ENCODE measurements at places on chromosomes 6 and 20.

DNA sequence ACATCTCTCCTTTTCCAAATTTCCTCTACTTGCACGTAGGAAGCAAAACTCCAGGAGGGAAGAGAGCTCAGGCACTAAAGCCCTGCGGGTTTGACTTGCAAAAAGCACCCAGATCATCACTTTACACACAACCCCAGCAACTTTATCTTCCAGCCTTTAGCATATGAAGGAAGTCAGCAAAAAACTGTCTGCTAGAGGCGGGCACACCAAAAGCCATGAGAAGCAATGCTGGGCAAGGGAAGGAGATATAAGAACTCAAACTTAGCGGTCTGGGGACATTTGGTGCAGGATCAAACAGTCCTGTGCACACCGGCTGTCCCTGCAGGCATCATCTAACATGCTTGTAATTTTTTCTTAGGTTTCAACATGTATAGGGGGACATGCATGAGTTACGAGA, 113.3 kb downstream of the JPH2 start:
- no peak for DNase-seq

GRCh38 chr6:12148317-12148801, 136.2 kb downstream of the HIVEP1 start:
- DNase-seq = peak; percentile 27

- no peak for DNase-seq
Measured at GRCh38 chr6:134609716-134610261, 291.9 kb upstream of the SGK1 start.

DNA sequence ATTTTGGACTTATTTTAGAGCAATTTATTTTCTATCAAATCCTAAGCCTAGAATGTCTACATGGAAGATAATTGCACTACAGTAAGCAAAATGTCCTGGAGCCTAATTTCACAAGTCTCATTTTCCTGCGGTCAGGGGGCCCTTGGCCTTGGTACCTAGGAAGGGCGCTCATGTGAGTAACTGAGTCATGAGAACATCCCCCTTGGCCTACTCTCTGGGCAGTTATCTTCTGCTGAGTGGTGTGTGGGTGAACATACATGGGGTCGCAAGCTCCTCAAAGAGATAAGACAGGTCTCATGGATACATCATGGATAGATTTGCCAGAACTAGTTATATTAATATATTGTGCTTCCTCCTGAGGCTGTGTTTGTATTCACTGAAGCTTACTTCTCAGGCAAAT, 211.2 kb upstream of the MARCKS start:
- DNase-seq = no peak

- no peak for DNase-seq
Measured at GRCh38 chr6:25987845-25988244, 25.2 kb downstream of the TRIM38 start.

DNA sequence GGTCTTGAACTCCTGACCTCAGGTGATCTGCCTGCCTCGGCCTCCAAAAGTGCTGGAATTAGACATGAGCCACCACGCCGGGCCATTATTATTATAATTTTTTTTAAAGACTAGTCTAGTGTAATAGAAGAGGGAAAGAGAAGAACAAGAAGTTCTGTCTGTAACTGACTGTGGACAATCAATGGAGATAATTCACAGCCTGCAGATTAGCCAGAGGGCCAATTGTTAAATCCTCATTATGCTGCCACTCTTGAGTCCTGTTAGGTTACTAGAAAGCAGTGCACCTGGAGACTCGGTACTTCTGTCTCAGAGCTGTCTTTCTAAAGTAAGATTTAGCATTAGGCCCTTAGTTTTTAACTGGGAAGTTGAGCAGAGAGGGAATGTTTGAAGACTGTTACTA, 37.5 kb downstream of the CARMIL1 start:
- no peak for DNase-seq

- DNase-seq = no peak
Measured at GRCh38 chr6:113642714-113643406, 214.3 kb upstream of the MARCKS start.

GRCh38 chr6:146087386-146087785, 58.5 kb downstream of the GRM1 start:
- no peak for DNase-seq

GRCh38 chr6:149026530-149026942, 279.7 kb downstream of the UST start:
- peak; percentile 33 for DNase-seq

- DNase-seq = no peak
Measured at GRCh38 chr6:144343701-144344428, 58.7 kb downstream of the UTRN start.

DNA sequence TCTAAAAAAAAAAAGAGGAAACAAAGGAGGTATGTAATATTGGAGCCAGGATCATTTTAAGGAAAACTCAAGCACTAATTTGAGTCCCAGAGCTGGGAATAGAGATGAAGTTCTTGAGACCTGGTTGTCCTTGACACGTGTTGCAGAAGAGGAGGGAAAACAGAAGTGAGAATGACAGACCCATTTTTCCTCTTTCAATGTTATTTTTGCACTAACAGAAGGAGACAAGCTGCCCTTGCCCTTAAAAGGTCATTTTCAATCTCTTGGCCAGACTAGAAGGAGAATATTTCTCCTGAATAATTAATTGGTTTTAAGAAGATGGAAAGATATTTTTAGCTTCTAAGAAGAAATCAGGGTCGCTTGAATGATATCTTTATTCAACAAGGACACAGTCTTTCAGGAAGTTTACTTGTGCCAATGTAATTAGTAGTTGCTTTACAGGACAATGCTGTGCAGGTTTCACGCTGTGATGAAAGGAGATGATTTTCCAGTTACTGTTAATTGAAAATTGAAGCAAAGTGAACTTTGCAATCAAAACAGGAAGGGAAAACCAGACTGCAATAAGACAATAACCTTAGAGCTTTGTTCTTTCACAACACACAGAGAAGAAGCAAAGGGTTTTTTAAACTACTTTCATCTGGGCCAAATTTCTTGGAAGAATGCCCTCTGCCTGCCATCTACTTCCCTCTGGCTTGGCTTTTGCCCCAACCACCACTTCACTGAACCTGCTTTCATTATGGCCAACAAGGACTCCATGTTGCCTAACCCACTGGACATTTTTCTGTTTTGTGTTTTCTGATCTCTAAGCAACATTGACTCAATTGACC, 107.8 kb upstream of the SHLD1 start:
- DNase-seq = no peak

DNA sequence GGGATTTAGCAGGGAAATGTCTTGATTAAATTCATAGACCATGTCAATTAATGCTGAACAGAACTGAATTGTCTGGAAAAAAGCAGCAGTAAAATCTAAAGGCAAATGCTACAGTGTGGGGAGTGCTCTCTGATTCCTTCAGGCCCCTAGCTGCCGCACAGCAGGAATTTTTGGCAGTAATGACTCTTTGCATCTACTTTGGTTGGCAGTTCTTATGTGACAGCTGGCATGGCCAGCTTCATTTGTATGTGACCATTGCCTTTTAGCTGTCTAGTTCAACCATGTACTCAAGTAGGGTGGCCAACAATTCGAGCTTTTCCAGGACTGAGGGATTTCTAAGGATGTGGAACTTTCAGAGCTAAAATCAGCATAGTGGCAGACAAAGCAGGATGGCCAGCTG, 499.1 kb upstream of the MAN1A1 start:
- DNase-seq = no peak

DNA sequence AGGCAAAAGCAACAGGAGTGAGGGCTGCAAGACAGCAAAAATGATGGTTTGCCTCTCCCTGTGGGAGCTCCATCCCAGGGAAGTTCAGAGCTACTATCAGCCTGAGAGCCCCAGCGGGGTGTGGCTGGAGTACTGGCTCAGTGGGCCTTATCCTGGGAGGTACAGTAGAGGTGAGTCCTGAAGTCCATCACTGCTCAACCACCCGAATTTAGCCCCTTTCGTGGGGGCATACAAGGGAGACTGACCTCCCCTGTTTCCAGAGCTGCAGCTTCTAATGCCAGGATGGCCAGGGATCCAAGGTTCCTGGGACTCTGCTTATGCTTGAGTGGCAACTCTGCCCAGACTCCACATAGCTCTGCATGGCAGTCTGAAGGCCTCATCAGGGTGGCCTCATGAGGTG, 617.8 kb downstream of the MMUT start:
- DNase-seq = no peak

DNA sequence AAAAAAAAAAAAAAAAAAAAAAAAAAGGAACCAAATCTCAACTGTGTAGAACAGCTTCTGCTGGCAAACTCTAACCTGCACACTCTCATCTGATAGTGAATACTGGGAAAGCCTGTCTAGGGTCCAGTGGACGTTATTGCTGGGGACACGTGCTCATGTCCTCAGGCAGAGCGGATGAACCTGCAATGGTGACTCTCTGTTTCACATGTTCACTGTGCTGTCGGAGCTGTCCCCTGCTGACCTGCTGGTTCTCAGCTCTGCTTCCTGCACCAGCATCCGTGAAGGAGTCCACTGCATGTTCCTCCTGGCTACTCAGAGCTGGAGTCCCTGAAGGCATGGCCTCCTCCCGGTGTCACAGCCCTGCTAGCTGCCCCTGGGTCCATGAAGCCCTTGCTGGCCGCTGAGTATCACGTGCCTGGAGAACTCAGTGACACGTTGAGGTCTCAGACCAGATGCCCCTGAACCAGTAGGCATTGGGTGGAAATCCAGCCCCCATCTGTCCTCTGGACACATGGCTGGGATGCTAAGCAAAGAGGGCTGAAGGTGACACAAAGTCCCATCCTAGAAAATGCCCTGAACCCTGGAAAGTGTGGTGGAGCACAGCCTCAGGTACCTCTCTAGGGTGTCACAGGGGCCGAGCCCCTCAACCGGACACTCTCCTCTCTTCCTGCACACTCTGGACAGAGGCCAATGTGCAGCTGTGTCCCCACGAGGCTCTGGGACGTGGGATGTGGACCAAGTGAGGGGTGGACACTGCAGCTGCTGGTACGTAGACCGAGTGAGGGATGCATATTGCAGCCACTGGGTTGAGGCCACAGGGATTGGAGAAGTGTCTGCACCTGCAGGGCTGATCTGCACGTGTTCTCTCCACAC, 54.9 kb upstream of the FRMD1 start:
- DNase-seq = no peak

DNA sequence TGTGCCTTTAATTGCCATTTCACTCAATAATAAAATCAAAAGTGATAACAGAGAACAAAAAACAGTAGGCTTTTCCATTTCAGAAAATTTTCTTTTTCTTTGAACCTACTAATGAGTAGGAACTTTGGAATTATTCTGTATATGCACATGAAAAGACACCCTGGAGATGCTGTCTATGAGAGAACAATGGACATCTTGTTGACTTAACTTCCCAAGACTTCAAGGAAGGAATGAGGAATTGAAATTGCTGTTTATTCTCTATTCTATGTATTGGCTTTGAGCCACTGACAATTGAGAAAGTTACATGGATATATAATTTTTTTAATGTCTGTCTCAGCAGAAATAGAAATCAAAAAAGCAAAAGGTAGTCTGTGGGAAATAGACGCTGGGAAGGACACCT, 98.6 kb upstream of the PCSK2 start:
- no peak for DNase-seq

- DNase-seq = no peak
Measured at GRCh38 chr6:134207421-134207820, 110.5 kb downstream of the SGK1 start.

DNA sequence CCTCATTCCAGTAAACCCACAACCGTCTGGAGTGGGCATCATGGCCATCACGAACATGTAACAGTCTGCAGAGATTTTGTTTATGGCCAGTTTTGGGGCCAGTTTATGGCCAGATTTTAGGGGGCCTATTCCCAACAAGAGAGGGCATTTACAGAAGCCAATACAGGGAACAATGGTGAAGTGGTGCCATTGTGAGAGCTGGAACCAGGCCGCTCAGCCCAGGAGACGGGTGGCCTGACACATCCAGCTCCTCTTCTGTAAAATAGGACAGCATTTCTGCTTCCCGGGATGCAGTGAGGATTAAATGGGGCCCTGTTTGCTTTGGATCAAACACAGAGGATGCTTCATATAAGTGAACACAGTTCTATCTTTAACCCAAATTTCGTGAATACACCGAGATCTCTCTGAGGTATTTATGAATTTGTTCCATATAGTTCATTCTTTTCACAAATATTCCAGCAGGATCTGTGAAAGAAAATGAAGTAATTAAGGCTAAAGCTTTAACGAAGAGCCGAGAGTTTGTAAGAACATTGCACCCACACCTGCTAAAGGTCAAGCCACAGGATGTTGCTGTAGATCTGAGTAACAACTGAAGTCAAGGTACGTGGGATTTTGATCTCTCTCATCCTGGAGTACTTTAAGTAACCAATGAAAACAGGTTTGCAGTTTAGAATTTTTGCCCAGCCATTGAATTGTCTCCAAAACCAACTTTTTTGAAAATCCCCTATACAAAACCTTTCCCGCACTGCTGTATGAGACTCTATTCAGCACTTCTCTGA, 14.5 kb upstream of the SIRPG start:
- no peak for DNase-seq

DNA sequence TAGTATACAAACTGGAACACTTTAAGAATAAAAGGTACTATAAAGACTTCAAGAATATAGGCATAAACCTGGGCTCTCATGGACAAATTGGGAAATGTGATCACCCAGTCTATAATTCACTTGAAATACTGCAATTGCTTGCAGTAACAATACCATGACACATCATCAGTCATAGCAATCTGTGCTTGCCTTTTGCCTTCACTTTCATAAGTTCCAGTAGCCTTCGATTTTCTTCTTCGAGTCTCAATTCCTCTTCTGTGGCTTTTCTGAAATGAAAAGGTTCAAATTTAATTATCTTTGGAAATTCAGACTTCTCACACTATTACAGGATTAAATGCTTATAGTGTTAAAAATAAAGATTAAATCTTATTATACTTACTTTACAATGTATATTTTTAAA, 96.3 kb upstream of the ZBTB24 start:
- DNase-seq = no peak

DNA sequence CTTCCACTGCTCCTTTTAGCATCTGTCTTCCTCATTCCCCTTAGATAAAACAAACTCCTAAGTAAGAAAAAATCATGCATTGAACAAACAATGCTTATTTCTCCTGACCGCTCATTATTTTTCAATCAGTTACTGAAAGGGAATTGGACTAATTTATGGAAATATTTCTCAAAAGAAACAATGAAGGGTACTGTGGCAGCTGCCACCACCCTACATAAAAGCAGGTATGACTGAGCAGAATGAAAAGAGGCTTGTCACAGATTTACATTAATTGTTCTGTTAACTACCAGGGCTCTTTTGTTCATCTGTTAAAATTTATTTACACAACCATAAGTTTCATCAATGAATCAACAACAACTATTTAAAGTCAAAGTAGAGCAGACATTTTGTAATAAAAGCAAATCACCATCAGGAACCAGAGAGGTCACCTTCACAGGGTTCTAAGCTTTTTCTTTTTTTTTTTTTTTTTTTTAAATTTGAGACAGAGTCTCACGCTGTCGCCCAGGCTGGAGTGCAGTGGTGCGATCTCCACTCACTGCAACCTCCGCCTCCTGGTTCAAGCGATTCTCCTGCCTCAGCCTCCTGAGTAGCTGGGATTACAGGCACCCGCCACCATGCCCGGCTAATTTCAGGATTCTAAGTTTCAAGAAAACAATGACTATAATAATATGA, 204.0 kb downstream of the PTPRK start:
- no peak for DNase-seq

- DNase-seq = no peak
Measured at GRCh38 chr6:34633785-34634184, 62.8 kb downstream of the ILRUN start.
